Stimulated activated CD8-positive, alpha-beta memory T cell treated with anti-CD3 and anti-CD28 coated beads, Interleukin-7, amount 100 ng/mL, for 1 hour (primary cell): ENCODE measurements at places on chromosomes 2 and 18.

- DNase-seq = no peak
These were observed 182.7 kb downstream of the RPIA start for GRCh38 chr2:88874063-88874657.

- DNase-seq = no peak
These were observed 10.0 kb downstream of the HK2 start for GRCh38 chr2:74843899-74844298.

DNA sequence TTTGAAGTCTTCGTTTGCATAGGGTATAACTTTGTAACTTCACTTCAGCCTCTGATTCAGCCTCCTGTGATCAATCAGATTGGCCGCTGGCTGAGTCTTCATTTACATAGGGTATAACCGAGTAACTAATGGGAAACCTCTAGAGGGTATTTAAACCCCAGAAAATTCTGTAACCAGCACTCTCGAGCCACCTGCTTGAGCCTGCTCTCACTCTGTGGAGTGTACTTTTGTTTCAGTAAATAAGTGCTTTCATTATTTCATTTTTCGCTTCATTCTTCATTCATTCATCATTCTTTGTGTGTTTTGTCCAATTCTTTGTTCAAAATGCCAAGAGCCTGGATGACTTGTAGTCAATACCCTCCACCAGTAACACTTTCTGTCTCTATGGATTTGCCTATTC, 56.4 kb downstream of the CCDC85A start:
- no peak for DNase-seq

DNA sequence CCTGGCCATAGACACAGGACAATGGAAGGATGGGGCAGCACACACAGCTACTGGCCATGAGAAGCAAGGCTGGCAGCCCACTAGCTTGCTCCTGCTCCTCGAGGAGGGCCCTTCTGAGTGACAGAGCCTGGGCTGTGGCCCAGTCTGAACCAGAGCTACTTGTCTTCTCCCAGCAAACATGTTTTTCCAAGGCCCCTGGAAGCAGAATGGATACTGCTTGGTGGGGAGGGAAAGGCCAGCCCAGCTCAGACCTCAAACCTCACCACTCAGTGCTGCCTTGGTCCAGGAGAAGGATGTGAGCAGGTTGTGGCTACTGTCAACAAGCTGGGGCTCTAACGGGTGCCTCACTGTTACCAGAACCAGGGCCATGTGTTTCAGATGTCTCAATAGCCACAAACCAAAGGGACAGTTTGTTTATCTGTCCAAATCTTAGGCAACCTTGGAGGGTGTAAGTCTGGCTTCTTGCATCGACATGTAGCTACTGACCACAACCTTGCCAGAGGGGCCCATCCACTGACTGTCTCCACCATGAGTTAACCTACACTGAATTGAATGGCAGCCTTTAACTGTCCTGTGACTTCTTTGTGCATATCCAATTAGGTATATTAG, 98.6 kb downstream of the TGFA start:
- no peak for DNase-seq

- DNase-seq = no peak
These were observed 101.3 kb upstream of the SALL3 start for GRCh38 chr18:78878335-78878734.
